ENCODE measurements at places on chromosomes 5 and 9. TPM values are rescaled to one million over a fixed set of nuclear protein-coding genes. Genes with fewer than 3 reads are reported as not detected.

NXNL2 gene
- not detected for total RNA-seq

PCDHA12 gene
- total RNA-seq: 0.60 TPM

PLCXD3 gene
- 0.02 TPM for total RNA-seq

CDC20B gene
- not detected for total RNA-seq

DDX31 gene
- total RNA-seq: 14.8 TPM

DMRT3 gene
- not detected for total RNA-seq

FOXD4L3 gene
- not detected for total RNA-seq

BTNL3 gene
- not detected for total RNA-seq

OR1L1 gene
- not detected for total RNA-seq

All from H4 (cell line).